RCC 7860 (cell line): ENCODE measurements at places on chromosomes 7 and 10.

DNA sequence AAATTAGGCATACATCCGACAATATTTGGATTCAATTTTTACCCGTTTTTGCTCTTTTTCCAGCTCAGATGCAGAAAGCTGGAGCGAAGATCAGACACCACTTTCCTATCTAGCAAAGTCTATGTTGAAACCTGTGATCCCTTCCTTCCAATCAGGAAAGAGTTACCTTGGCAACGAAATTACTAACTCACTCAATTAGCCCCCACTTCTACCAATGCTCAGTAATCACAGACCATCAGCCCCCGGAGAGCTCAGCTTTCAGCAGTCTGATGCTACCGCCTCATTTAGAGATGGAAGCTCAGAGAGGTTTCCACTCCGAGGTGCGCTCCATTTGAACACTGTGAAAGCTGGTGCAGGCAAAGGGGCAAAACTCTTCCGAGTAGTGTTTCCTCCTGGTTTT lies 6.7 kb downstream of the FRAT1 start:
- DNase-seq = no peak

DNA sequence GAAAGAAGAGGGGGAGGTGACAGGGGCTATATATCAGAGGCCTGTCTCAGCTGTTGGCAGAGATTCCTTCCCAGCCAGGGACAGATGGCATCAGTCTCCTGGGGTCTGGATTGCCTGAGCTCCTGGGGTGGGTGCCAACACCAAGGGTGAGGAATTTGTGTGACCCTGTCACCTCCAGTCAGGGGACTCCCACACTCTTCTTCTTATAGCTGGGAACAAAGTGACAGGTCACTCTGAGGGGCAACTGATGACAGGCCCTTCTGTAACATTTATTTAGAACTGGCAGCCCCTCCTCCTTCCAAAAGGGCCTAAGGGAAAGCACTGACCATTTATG lies 53.7 kb upstream of the DUSP5 start:
- no peak for DNase-seq

DNA sequence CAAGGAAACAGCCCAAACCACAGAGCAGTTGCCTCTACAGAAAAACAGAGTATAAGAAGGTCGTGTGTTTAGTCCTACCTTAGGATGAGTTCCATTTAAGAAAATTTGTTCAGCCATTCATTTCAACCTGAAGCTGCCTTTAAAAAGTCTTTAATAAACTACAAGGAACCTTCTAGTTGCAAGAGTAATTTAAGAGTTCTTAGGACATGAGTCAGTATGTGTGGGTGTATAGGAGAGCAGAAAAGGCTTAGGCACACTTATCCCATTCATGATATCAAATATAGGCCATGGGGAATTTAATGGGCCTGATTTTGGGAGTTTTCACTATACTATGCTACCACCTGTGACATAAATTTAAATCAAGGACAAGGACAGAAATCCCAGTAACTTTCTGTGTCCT lies 496.8 kb downstream of the TFEC start:
- DNase-seq = no peak

DNA sequence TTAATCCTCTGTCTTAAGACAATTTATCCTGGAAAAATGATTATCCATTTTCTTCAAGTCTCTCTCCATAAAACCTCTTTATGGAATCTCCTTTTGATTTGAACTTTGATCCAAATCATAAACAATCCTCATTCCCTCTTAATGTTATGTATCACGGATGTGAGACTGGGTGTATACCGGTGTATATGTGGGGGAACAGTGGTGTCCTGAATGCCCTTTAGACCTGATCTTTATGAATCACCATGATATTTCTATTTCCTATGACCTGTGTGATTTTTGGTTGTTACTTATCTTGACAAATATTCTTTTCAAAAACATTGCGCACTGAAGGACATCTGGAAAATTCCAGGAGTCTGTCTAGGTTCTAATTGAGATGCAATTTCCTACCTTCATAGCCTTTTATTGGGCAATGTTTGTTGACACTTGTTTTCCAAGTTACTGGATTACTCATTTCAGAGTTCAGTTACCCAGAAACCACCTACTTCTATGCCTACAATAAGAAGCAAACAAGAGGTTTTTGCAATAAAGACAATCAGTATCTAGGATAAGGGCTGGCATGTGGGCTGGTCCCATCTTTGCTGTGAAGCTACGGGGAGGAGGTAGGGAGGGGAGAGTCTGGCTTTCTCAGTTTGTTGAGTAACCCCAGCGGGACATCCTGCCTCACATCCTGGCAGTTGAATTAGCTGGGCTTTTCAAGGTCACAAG lies 190.4 kb downstream of the CTTNBP2 start:
- DNase-seq = no peak

GRCh38 chr10:18151356-18151890 lies 11.2 kb downstream of the CACNB2 start:
- no peak for DNase-seq

- no peak for DNase-seq
Observed at GRCh38 chr10:84549368-84550165, 221.2 kb downstream of the CCSER2 start.

DNA sequence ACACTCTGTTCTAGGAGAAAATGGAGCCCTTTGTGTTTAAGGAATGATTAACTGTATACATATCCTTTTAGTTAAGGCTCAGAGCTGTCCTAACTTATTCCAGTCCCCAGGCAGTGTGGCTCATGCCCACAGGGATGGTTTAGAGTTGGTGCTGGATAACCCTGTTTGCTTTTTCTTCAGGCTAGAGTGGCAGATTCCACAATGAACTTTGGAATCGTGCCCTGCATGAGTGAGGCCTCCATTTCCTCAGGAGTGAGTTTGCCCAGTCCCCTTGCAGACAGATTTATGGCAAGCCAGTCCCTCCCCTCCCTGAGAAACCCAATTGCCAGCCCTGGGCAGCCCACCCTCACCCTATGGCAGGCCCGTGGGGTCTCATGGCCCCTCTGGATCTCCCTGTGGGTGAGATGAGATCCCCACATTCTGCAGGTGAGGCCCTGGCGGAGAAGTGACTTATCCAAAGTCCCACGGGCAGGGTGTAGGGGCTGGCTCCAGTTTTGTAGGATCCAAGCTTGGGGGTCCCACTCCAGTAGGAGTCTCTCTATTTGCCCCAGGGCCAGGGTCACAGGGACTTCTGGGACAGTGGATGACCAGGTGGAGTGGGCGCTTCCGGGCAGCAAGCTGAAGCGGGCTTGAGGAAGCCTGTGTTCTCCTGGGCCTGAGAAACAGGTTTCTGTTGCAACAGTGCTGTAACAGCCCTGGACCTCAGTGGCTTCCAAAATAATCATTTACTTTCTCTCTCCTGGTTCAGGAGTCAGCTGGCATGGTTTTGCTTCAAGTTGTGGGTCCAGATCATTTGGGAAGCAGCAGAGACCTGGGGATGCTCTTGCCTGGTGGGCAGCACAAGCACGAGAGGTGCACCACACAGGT lies 9.0 kb upstream of the COMTD1 start:
- no peak for DNase-seq

GRCh38 chr10:78251016-78251385 lies 217.3 kb downstream of the RPS24 start:
- DNase-seq = no peak

DNA sequence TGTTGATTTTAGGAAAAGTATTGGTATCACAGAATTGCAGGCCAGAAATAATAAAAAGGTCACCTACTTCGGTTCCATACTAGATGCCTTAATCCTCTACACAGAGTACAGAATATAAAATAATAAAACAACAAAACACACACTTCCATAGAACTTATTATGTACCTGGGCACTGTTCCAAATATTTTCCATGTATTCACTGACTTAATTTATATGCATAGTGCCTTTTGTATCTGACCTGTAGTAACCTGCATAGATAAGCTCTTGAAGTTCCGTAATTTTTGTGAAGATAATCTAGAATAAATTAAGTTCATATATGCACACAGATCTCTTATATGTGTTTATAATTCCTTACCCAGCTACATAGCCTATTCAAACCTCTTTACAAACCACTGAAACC lies 78.3 kb downstream of the RAPGEF5 start:
- no peak for DNase-seq

GRCh38 chr10:61140765-61141392 lies 196.9 kb upstream of the RHOBTB1 start:
- DNase-seq = peak; percentile 37

- no peak for DNase-seq
Observed at GRCh38 chr7:151020231-151020630, 4.1 kb downstream of the ATG9B start.

- DNase-seq = no peak
Observed at GRCh38 chr7:124575176-124575575, 190.4 kb downstream of the GPR37 start.

- DNase-seq = no peak
Observed at GRCh38 chr10:63493004-63493403, 27.2 kb upstream of the JMJD1C start.

DNA sequence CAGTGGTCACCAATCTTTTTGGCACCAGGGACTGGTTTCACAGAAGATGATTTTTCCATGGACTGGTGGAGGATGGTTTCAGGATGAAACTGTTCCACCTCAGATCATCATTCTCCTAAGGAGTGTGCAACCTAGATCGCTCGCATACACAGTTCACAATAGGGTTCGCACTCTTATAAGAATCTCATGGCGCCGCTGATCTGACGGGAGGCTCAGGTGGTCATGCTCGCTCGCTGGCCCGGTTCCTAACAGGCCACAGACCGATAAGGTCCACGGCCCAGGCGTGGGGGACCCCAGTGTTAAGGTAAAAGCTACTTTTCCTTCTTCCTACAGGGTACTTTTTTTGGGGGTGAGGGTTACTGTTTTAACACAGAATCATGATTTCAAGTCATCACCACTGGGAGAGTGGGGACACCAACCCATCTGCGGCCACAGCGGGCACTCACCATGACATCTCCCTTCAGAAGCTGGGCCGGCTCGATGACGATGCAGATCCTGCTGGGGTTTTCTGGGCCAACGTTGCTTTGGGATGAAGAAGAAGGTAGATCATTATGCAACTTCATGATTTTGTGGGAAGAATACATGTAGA lies 170.5 kb downstream of the TNS3 start:
- DNase-seq = no peak

- no peak for DNase-seq
Observed at GRCh38 chr7:46208635-46209525, 287.8 kb upstream of the IGFBP3 start.

DNA sequence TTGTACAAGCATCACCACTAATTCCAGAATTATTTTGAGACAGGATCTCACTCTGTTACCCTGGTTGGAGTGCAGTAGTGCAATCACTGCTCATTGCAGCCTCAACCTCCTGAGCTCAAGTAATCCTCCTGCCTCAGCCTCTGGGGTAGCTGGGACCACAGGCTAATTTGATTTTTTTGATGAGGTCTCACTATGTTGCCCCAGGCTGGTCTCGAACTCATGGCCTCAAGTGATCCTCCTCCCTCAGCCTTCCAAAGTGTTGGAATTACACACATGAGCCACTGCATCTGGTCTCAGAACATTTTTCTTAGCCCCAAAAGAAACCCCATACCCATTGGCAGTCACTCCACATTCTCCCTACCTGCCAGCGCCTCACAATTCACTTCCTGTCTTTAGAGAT lies 3.5 kb upstream of the WBP1L start:
- DNase-seq = no peak

- DNase-seq = no peak
Observed at GRCh38 chr7:125218076-125218475, 288.5 kb upstream of the POT1 start.

DNA sequence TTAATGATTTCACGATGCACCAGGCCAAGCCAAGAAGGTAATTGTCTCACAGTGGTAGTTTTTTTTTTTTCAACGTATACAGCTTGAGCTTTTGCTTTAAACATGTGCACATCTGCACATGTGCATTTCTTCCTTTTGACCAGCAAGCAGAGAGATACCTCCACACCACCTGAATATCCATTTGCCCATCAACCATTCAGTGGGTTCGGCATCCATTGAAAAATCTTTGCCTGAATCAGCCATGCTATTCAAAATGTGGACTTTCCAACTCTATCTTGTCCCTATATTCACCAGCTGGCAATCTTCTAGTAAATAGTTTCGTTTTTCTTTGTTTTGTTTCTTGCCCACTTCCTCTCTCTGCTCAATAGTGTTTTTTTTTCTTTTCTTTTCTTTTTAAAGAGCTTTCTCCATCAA lies 7.7 kb upstream of the TRA2A start:
- no peak for DNase-seq

GRCh38 chr10:128633864-128634540 lies 507.8 kb upstream of the MKI67 start:
- DNase-seq = no peak

GRCh38 chr10:50991456-50992355 lies 82.6 kb upstream of the PRKG1 start:
- DNase-seq = no peak

- no peak for DNase-seq
Observed at GRCh38 chr10:70479626-70480238, 1.2 kb downstream of the PALD1 start.

- no peak for DNase-seq
Observed at GRCh38 chr7:76261931-76262330, 40.5 kb upstream of the HSPB1 start.

DNA sequence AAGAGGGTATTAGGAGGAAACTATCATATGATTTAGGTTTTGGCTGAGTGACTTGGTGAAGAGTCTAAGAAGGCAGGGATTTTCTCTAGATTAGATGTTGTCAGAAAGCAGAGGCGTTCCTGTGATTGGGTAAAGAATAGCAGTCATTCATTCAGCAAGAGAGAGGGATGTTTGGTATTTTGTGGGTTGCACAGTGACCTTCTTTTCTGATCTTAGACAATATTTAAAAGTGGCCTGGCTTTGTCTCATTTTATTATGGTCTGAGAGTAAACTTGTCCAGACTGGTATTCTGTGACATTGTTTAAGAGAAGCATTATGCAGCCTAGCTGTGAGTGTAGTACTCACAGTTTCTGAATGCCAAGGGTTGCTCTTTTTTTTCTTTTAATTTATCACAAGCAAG lies 18.5 kb downstream of the HYAL4 start:
- no peak for DNase-seq

- DNase-seq = peak; percentile 95
Observed at GRCh38 chr10:22824984-22825383, 102.9 kb upstream of the ARMC3 start.

- no peak for DNase-seq
Observed at GRCh38 chr7:4879396-4880081, 4.0 kb downstream of the RADIL start.

- no peak for DNase-seq
Observed at GRCh38 chr7:491292-491957, 28.2 kb downstream of the PDGFA start.

- no peak for DNase-seq
Observed at GRCh38 chr7:101015626-101016025, 4.3 kb upstream of the MUC17 start.

GRCh38 chr7:43784030-43784584 lies 25.6 kb downstream of the BLVRA start:
- DNase-seq = no peak

GRCh38 chr7:30157204-30157603 lies 22.4 kb downstream of the MTURN start:
- DNase-seq = no peak

GRCh38 chr7:141685285-141686023 lies 16.5 kb downstream of the DENND11 start:
- DNase-seq = no peak
